ENCODE measurements at places on chromosomes 7 and 10.

GRCh38 chr7:47283497-47284131 lies 298.3 kb downstream of the TNS3 start:
- DNase-seq, result no peak

DNA sequence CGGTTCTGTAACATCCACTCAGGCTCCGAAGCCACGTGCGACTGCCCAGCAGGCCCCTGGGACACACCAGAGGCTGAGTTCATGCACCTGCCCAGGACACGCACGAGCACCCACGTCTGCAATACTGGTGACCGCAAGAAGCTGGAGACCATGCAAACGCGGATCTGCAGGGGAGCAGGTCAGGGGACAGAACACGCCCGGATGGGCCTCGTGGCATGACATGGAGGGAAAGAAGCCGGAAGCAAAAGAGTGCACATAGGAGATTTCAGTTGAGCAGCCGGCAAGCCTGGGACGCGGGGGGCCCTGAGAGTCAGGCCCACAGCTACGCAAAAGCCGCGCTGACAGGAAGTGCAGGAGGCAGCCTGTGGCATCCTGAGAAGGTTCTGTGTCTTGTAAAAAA lies 73.7 kb downstream of the FOXL3 start:
- no peak for DNase-seq

DNA sequence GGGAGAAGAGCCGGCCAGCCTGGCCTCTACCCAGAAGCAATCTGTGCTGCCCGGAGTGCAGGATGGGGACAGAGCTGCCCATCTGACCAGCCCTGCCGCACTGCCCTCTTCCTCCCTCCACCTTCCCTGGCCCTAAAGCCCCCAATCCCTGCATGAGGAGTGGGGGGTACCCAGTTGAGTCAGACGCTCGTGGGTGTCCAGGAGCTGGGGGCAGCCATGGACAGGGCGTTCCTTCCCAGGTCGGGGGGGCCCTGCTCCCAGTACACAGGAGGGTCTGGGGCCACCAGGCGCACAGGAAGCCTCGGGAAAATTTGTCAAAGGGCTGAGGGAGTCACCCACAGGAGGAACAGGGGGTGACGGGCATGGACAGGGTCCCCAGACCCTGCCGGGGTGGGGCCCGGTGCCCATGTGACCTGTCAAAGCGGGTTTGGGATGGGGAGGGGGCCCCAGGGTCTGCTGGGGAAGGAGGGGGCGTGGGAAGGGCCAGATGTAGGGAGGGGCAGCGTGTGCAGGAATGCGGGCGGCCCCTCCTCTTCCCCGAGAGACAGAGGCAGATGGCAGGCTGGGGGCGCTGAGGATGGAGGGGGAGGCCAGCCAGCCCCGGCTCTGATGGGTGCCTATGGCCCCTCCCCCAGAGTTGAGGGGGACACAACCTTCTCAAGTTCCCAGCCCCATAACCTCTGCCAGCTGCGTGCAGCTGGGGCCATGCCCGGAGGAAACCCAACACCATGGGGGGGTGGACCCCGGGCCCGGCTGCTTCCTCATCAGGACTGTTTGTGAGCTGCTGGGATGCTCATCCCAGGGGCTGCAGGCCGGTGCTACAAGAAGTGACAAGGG lies 21.5 kb upstream of the GRIFIN start:
- no peak for DNase-seq

GRCh38 chr7:116812860-116813259 lies 49.5 kb upstream of the CAPZA2 start:
- DNase-seq, result no peak

DNA sequence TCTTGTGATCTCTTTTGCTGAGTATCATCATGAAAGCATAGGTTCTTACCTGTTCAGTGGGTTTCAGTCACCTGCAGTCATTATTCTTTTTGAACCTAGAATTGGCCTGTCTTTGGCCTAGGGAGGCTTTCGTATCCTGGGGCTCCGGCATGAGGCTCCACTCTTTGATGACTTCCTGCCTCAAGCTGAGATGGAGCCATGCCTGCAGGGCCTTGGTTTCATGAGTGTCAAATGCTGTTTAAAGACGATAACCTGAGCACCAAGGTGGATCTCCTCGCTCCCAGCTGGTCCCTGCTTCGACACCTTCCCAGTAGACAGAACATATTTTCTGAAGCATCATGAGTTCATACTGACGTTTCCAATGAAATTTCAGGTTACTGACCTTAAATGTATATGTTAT lies 597.8 kb upstream of the FOXK1 start:
- no peak for DNase-seq

- no peak for DNase-seq
Observed at GRCh38 chr7:128014811-128015210, 16.4 kb downstream of the LRRC4 start.

- no peak for DNase-seq
Observed at GRCh38 chr7:45662018-45662417, 87.8 kb downstream of the ADCY1 start.

GRCh38 chr7:28687537-28687936 lies 270.6 kb downstream of the TRIL start:
- no peak for DNase-seq

DNA sequence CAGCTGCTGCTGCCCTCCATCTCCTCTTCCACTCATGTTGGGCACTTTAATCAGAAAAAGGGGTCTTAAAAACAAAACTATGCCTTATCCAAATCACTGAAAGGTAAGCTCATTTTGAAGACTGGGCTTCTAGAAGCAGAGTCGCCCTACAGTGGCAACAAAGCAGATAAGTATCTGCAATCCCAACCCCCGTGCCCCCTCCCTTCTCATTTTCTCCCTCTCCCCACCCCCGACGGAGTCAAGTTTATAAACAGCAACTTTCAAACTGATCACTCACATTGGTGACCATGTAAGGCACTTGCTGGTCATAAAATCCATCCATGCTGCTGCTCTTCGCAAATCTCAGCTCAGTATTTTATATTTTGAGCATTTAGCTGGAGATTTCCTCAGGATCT lies 738 bp downstream of the ETV1 start:
- no peak for DNase-seq

GRCh38 chr10:130175074-130175473 lies 38.9 kb downstream of the GLRX3 start:
- DNase-seq, result no peak

GRCh38 chr10:123145542-123146012 lies 2.4 kb upstream of the HMX2 start:
- DNase-seq, result no peak

DNA sequence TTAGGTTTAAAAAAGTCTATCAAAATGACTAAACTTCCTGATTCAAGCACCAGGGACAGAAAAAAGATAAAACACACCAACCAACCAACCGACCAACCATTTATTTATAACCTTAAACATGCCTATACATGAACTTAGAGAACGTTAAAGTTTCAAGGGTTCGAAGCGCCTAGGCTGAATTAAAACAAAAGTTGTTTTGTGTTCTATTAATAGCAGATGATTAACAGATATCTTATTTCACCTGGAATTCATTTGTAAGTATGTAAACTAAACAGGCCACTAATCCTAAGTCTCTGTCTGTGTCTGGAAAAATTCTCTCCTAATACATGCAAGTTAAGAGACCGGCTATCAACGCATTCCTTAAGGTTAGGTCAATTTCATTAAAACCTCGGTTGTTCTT lies 1.4 kb downstream of the BAIAP2L1 start:
- DNase-seq, result no peak

DNA sequence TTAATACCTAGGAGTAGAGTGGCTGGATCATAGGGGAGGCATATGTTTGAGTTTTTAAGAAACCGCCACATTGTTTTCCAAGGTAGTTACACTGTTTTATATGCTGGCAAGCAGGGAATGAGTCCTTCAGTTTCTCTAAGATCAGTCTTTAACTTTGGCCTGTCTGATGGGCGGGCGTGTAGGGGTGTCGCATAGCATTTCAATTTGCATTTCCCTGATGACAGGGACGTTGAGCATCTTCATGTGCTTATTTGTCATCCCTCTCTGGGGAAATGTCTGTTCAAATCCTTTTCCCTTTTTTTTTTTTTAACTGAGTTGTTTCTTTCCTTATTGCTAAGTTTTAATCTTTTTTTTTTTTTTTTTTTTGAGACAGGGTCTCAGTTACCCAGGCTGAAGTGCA lies 9.8 kb downstream of the MTG1 start:
- no peak for DNase-seq

DNA sequence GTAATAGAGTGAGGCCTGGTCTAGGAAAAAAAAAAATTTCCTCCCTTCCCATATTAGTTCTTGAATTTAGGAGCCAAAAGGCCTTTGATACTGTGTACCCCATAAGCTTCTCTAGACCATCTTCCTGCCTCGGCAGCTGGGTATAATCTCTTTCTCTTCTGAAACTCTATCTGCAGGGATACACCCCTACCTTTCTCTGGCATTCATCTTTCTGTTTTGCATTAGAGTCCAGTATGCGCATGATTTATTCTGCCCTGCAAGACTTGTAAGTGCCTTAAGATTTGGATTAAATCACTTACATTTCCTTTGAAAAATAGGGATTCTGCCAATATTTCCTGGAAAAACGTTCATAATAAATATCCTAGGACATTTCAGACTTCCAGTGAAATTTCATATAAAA lies 431.2 kb downstream of the PLXDC2 start:
- no peak for DNase-seq

DNA sequence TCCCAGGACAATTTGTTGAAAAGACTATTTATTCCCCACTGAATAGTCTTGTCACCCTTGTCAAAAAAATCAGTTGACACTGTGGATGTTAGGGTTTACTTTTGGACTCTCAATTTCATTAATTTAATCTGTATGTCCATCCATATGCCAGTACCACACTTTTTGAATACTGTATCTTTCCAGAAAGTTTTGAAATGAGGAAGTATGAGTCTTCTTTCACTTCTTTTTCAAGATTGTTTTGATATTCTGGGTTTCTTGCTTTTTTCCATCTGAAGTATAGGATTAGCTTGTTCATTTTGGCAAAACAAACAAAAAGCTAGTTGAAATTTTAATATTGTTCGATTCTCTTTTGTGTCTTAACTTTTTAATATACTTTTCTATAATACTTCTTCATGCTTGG lies 21.7 kb downstream of the KLHDC10 start:
- DNase-seq, result no peak

DNA sequence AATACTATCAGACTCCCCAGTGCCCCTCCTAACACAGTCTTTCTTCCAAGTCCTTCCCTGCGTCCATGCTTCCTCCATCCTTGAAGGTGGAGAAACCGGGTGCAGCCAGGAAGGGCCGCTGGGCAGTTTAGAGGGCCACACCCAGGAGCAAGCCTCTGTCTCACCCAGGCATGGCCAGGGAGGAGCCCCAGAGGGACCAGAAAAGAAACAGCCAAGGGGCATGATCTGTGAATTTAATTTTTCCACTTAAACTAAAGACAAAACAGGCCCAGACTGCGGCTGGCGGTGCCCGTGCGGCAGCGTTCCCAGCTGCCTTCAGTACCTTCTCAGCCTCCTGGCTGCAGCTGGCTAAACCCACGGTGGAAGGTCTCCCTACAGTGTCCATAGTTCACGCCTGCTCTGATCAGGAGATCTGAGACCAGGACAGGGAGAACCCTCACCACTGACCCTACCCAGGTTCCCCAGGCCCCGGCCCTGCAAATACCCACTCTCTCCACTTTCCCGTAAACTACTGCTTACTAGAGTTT lies 12.9 kb downstream of the UNCX start:
- no peak for DNase-seq

DNA sequence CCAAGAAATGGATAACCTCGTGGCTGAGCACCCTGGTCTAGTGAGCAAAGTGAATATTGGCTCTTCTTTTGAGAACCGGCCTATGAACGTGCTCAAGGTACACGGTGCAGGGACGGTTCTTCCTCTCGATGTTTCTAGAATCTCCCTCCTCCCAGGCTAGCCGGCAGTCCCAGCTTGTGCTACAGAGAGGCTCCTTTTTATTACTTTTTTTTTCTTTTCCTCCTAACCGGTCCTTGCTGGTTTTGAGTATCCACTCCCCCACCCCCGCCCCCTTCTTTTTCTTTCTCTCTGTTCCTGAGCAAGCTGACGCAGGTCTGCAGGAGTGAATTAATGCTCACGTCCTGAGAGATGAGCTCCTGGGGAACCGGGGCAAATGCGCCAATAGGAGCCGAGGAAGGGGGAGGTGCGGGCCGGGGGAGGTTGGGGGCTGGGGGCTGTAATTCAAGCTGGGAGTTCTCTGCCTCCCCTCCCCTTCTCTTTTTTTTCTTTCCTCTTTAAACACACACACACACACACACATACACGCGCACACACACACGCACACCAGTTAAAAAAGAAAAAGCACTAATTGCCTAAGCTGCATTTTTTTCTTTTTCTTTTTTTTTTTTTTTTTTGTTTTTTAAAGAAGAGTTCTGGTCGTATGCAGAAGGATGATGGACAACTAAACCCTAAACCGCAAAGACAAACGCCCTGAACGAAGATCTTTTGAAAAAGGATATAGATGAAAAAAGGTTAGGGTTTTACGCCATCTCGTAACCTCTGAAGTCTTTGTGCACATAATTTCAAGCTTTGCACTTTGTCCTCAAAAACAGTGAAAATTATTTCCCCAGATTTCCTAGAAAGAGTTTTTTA lies 6.6 kb downstream of the CPA2 start:
- no peak for DNase-seq

- no peak for DNase-seq
Observed at GRCh38 chr10:84344526-84344925, 16.1 kb downstream of the CCSER2 start.

DNA sequence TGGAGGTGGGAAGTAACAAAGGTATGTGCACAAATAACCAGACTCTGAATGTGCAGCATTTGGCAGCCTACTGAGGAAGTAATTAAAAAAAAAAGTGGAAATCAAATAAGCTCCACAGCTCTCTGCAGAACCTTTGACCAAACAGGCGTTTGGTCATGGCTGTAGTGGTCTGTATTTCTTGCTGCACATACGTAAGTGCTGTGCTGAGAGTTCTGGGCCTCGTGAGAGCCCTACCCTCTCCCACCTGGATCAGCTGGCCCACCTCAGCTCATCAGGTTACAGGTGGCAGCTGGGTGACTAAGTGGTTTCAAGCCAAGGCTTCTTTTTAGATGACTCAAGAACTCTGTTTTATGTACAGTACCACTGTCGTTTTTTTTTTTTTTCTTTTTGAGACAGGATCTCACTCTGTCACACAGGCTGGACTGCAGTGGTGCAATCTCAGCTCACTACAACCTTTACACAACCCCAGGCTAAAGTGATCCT lies 178.2 kb upstream of the KLF6 start:
- no peak for DNase-seq

DNA sequence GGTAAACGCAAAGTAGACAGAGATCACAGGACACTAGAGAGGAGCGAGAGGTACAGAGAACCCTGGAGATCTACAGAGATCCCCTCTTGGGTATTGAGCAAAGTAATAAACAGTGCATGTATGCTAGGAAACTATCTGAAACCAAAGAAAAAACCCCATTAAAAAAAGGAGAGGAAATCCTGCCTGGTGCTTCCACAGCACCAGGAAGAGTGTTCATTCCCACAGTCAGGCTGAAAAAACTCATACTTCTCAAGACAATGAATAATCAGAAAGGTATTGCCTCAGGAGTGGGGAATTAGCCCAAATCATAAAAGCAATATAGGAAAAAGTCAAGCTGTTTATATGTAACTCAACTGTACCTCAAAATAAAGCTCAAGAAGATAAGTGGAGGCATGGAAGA lies 59.1 kb downstream of the ANKRD26 start:
- no peak for DNase-seq

DNA sequence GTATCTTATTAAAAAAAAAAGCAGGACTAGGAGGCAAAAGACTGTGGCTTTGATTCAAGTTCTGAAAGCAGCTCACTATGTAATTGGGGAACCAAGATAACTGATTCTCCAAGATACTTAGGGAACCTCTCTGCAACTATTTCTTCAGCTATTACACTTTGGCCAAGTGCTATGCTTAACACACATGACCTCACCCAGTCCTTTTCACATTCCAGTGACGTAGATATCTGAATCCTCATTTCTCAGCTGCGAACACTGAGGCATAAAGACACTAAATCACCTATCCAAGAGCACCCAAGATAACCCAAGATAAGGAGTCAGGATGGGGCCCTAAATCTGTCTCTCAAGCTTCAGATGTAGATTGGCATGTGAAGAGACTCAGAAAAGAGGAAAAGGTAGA lies 133.6 kb downstream of the GLI3 start:
- no peak for DNase-seq
